Activated CD4-positive, alpha-beta T cell treated with anti-CD3 and anti-CD28 coated beads, Interleukin-2, amount 50 U/mL, for 24 hours (primary cell): ENCODE measurements at places on chromosomes 2 and 18.

GRCh38 chr2:40210968-40211353 is 240.9 kb downstream of the SLC8A1 start:
- no peak for DNase-seq

- no peak for DNase-seq
Measured at GRCh38 chr18:417495-417894, 83.0 kb downstream of the COLEC12 start.

DNA sequence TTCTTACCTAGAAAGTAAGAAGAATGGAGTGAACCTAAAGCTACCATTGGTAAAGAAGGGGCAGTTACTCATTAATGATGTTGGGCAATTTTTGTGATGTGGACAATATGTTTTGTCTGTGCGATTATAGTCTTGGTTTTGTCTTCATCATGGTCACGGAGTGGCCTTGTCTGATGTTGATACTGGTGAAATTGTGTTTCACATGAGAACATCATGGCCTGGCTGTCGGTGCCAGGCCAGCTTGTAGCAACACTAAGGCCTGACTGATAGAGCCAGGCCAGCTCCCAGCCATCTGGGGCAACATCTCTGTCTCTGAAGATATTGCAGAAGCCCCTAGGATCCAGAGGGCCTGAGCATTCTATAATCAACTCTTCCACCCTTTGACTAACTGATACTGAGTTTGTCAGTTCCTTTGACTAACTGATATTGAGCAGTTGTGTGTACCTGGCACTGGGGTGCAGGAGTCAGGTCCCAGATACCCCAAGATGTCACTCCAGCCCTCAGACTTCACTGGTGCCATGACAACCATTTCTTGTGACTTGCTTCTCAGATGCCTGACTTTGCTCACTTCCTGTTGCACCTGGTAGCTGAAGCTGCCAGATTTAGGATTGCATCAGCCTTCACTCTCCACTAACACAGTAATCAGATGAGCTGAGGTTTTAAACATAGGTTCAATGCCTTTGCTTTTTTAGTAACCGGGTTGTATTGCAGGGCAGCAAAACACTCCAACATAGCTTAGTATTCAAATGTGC is 62.5 kb downstream of the RPIA start:
- DNase-seq: no peak

DNA sequence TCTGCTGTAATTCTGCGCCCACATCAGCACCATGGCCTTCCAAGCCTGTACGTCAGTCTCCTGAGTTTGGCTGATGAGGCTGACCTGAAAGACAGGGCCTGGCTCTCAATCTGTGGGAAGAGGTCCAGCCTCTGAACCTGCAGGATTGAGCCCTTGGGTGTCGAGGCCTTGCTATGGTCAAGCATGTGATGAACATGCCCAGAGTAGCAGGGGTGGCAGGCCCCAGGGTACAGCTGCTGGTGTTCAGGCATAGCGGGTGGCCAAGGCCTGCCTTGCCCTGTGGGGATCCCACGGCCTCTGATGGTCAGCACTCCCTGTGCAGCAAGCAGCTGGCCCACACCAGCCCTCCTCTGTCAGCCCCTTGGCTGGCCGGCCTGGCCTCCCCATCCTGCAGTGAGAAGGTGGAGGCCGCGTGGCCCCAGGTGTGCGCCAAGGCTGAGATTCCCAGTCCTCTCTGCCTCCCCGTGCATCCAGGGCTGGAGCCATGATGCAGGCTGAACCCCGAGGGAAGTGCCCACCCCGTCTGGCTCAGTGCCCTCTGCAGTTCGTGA is 298.4 kb downstream of the NDUFA10 start:
- no peak for DNase-seq

GRCh38 chr2:65530547-65531320 is 98.3 kb upstream of the SPRED2 start:
- no peak for DNase-seq

- no peak for DNase-seq
Measured at GRCh38 chr2:9307535-9307934, 100.9 kb downstream of the ASAP2 start.

- no peak for DNase-seq
Measured at GRCh38 chr2:68031542-68032160, 31.2 kb downstream of the C1D start.

DNA sequence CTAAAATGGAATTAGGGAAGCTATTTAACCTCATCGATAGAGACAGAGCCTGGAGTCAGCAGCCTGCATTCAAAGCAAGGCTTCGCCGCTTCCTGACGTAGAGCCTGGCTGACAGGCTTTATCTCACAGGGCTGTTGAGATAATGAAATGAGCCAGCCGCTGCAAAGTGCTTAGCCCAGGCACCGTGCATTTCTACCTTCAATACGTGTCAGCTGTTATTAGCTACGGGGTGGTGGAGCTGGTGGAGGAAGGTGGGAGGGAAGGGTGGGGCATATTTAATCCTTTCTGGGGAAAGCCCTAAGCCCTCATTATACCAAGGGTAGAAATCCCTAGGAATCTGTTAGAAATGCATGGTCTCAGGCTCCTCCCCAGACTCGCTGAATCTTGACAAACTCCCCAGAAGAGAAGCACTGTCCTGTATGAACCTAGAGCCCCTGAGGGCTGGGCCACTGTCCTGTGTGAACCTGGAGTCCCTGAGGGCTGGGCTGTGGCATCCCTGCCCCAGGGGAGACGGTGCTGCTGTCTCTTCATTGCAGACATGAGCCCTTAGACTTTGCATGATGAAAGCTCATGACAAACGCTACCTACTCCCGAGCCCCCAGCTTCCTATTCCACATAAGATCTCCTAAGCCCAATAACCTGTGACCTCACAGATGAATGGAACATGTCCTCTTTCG is 72.4 kb downstream of the ALPK2 start:
- no peak for DNase-seq

- no peak for DNase-seq
Measured at GRCh38 chr2:85243101-85244072, 84.4 kb downstream of the TGOLN2 start.

DNA sequence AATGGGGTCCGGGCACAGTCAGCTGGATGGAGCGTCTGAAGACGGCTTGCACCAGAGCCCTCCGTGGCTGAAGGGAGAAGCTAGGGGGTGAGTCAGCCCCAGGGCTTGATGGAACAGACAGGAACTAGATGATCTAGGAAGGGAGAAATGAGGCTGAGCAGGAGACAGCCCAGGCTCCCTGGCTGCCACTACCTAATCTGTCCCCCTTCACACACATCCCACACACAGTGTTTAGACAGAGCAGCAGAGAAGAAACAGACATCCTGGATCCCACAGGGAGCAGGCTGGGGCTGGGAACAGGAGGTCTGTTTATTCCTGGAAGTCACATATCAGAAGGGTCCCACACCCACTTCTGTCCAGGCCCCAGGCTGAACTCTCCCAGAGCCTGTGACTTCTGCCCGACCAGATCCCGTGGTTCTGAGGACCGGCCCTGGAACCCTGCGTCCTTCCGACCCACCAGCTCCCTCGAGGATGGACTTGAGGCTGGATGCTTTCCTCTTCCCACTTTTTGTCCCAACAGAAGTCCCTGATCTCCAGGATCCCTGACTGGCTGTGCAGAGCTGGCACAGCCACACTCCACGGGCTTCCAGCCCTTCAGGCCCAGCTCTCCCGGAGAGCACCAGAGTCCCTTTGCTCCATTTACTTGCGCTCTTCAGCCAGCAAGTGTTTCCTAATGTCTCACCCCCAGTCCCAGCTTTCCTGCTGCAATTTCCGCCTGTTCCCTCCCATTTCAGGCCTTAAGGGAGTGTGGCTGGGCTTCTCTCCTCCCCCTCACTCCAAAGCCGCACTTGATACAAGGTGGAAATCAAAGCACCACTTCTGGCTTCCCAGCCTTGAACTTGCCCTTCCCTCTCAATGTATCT is 1.5 kb upstream of the GPBAR1 start:
- no peak for DNase-seq

DNA sequence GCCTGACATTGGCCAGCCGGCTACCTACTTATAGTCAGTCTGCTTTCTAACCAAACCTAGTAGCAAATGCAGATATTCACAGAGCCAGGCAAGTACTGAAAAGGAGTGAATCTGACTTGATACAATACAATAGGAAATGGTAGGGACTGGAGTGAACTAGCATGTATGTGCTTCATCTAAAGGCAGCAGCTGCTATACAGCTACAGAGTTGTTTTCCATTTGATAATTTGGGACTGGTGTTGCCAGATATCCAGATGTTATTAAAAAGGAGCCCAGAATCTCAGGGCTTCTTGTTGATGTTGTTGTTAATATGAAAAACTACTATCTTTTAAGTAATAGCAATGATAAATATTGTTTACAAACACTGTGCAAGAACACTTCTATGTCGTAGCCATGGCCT is 159.4 kb downstream of the BABAM2 start:
- DNase-seq: no peak
